ENCODE measurements at places on chromosomes 12 and 14.

- peak; percentile 94 for DNase-seq
These were observed at the start of gene INF2 for GRCh38 chr14:104689109-104689880. INF2 (plus strand) TSS chr14:104689618; CDS start chr14:104701366, 11,748 bp downstream.

GRCh38 chr12:120425797-120426196, 12.1 kb upstream of the COX6A1 start:
- DNase-seq = no peak

GRCh38 chr14:71394386-71394785, 487.1 kb downstream of the PCNX1 start:
- DNase-seq = no peak

GRCh38 chr12:79121486-79121885, 256.9 kb downstream of the SYT1 start:
- peak; percentile 12 for DNase-seq

- DNase-seq = no peak
These were observed 112.8 kb downstream of the CHST11 start for GRCh38 chr12:104569346-104570173.

DNA sequence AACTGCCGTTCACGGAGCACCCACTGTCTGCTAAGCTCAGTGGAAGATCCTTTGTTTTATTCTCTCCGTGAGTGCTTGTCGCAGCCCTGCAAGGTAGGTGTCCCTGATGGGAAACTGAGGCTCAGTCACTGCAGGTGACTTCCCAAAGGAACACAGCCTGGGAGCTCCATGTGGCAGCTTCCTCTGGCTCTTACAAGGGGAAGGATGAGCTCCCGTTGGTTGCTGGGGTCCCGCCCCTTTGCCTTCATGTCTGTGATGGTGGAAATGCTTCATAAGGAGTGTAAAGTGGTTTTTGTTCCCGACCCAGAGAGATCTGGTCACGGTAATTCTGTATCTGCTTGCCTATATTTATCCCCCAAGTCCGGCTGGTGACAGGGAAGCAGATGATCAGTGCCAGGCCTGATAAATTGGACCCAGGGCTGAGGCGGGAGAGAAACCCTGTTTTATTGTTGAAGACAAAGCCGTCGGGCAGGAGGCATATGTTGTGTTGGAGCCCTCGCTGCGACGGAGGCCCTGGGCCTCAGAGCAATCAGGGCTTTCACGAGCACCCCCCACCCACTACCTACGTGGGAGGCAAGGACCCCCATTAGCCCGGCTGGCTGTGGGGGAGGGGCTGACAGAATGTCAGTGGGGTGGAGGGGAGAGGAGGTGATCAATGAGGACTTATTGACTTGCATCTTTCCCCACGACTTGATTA, 91.9 kb downstream of the KIF26A start:
- no peak for DNase-seq

GRCh38 chr14:91068642-91069041, 8.2 kb upstream of the RPS6KA5 start:
- no peak for DNase-seq

DNA sequence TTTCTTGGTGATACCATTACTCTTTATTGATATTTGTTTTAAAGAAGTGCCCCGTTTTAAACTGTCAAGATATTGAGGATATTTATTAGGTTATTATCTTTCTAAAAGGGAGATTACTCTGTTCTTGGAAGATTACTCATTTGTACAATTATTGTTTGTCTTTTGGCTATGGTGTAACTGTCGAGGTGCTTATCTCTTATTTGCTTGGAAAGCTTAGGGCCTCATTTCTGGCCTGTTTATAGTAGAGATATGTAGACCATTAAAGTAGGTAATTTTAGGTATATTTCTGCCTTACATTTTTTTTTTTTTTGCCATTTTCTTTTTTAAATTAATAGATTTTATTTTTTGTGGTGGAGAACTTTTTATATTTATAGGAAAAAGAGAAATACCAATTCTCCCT, 74.2 kb downstream of the KTN1 start:
- DNase-seq = no peak

DNA sequence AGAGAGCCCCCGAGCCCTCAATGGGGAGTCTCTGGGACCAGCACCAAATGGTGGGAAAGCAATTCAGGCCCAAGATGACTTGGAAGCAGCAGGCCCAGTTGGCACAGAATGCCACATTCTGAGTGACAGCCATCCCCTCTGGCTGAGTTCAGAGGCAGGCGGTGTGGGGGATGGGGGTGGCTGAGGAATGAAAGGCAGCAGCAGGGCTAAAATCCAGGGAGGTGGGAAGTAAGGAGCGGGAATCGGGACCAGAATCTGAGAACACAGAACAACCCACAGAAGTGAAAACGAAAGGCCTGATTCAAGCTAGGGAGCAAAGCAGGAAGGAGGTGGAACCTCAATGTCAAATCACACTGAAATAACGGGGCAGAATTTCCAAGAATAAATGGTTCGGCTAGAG, 171.2 kb downstream of the CALM1 start:
- no peak for DNase-seq

DNA sequence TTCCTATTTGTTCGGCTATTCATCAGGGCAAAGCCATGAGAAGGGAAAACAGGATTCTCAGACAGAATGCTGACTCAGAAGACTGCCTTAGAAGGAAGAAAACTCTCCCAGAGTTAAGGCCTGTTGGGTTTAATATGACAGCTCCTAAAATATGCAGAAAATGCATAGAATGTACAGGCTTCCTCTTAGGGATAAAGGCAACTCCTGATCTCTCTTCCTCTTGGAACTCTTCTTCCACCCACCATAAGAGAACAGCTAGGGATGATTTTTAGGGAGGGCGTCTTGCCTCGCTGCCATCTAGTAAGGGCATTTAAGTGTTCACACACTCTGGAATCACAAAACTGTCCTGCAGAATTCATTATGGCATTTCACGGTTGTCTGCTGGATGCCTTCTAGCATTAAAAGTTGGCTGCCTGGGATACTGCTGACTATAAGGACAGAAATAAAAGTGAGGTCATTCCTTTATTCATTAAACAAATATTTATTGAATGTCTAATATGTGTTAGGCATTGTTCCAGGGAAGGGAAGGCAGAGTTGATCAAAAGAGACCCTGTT, 73.7 kb downstream of the DCAF5 start:
- no peak for DNase-seq

- DNase-seq = no peak
These were observed 785 bp downstream of the MLEC start for GRCh38 chr12:120687578-120688289.

DNA sequence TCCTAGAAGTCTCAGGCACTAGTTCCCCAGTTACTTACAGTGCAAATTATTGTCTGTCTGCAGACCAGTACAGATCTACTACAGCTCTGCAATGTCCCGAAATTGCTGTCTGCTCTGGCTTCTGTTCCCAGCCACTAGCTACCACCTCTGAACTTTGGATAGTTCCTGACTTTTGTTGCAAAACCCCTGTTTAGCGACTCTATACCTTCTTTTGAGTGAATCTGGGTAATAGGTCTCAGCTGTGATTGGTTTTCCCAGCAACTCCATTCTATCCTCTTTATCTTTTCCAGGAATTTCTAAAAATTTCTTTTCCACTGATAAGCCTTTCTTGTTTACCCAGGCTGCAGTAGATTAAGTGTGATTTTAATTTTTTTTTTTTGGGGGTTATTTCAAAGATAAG, 16.8 kb downstream of the KCNJ8 start:
- no peak for DNase-seq

GRCh38 chr12:69106482-69107118, 132.8 kb upstream of the CPSF6 start:
- DNase-seq = no peak

DNA sequence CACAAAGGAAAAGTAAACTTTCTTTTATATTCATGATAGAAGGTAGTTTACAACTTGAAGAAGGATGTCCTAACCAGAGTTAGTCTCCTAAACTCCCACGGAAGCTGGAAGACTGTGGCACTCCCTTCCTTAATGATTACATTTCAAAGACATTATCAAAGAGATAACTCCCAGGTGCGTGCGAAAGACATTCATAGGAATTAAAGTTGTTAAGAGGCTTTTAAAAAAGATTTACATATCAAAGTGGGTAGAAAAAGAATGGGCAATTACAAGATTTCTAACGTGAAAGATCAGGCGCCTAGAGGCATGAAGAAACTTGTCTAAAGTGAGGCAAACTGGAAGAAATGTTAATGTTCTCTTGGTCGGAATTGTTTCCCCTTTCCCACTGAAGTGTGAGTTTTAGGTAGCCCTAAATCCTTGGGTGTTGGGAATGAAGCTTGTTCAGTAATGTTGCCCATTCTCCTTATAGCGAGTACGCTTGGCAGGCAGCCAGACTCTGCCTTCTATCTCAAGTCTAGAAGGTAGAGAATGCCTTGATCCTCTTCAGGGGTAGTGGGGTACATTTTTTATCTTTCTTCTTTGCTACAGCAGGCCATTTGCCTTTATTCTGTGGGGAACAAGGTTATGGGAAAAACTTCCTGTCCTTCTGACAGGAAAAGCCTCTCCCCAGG, 642.0 kb downstream of the SLC6A15 start:
- DNase-seq = no peak

GRCh38 chr14:85471744-85472143, 58.2 kb upstream of the FLRT2 start:
- no peak for DNase-seq

DNA sequence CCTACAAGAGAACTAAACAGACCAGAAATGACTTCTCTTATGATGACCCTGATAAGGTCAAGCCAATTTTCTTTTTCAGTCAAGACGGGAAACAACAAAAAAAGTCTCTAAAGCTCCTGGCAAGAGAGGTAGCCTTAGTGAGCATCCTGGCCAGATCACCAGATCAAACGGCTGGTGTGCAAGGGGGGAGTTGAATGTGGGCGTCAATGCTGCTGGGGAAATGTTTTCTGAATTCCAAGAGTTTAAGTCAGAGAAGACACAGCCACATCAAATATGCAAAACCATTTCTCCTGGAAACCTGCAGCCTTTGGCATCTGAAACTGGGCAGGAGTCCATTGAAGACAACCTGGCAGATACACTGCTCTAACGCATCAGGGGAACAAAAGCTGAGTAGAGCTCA, 16.0 kb upstream of the SELPLG start:
- no peak for DNase-seq

DNA sequence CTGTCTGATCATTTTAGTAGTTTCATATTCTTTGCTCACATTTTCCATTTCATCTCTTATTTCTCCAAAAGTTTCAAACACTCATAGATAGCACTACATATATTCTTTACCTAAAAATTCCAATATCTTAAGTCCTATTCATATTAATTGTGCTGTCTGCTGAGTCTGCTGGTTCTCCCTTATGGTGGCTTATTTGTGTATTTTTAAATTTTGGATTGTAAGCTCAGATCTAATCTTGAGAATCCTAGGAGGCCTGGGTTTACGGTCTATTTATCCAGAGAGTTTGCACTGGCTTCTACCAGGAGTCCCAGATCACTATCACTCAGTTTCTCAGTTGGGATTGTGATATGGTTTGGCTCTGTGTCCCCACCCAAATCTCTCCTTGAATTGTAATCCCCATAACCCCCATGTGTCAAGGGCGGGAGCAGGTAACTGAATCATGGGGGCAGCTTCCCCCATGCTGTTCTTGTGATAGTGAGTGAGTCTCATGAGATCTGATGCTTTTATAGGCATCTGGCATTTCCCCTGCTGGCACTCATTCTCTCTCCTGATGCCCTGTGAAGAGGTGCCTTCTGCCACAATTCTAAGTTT, 10.2 kb downstream of the NT5DC3 start:
- no peak for DNase-seq

- DNase-seq = no peak
These were observed 32.2 kb upstream of the PTPRQ start for GRCh38 chr12:80411787-80412186.

DNA sequence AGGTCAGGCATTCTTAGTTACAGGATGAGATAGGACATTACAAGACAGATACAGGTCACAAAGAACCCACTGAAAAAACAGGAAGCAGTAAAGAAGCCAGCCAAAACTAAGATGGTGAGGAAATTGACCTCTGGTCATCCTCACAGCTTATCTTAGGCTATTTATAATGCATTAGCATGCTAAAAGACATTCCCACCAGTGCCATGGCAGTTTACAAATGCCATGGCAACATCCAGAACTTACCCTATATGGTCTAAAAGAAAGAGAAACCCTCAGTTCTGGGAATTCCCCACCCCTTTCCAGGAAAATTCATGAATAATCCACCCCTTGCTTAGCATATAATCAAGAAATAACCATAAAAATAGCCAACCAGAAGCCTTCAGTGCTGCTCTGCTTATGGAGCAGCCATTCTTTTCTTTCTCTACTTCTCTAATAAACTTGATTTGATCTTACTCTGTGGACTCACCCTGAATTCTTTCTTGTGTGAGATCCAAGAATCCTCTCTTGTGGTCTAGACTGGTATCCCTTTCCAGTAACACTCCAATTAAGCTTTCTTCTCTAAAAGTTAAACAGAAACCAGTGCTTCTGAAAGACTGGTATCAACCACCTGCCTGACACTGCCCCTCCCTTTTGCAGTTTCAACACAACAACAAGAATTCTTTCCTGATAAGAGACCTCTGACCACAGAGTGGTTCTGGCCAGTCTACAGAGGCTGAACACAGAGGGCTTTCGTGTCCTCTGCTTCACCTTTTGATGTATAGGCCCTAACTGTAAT, 86.9 kb downstream of the BCAT1 start:
- DNase-seq = no peak

- DNase-seq = no peak
These were observed 6.3 kb upstream of the SERPINA1 start for GRCh38 chr14:94394581-94395207.

DNA sequence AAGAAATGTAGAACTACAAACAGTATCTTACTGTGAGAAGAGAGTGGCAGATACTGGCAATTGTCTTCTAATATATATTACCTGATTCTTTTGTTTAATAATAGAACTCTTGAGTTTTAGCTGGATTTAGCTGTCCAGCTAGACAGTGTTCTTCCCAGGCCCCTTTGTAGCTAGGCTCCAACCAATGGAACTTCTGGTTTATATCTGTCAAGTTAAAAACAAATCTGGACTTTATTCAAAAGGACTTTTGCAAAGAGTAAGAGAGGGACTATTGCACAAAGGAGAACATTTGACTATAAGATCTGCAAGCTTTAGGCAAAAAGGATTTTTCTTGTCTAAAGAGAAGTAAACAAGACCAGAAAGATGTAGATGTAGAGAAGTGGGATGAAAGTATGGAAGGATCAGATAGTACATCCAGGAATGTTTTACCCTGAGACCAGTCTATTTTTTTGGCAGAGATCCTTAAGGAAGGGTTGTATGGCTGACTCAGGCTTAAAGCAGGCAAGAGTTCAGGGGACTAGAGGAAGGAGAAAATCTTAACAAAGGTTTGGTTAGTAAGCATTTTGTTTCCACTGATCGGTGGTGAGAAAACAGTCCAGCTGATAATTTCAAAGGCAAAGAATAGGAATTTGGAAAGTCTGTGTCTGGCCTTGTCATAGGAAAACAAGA, 111.1 kb upstream of the PLEKHA5 start:
- DNase-seq = no peak

GRCh38 chr14:40784860-40785259, 821.8 kb upstream of the LRFN5 start:
- DNase-seq = no peak

- DNase-seq = no peak
These were observed 262.0 kb upstream of the G2E3 start for GRCh38 chr14:30296931-30297405.

GRCh38 chr14:81562818-81563217, 29.2 kb upstream of the SEL1L start:
- no peak for DNase-seq
